ENCODE measurements at places on chromosomes 7 and 10. TPM values are rescaled to one million over a fixed set of nuclear protein-coding genes. Genes with fewer than 3 reads are reported as not detected.

The ZNF248 gene
- total RNA-seq: 4.6 TPM

The ANXA8 gene
- not detected for total RNA-seq

The ERVW-1 gene
- not detected for total RNA-seq

The GSTO2 gene
- total RNA-seq: 3.0 TPM

All from activated naive CD4-positive, alpha-beta T cell treated with anti-CD3 and anti-CD28 coated beads for 36 hours (primary cell).